Caudate nucleus (tissue), 63 donors: ENCODE measurements at places on chromosomes 1 and 21.

DNA sequence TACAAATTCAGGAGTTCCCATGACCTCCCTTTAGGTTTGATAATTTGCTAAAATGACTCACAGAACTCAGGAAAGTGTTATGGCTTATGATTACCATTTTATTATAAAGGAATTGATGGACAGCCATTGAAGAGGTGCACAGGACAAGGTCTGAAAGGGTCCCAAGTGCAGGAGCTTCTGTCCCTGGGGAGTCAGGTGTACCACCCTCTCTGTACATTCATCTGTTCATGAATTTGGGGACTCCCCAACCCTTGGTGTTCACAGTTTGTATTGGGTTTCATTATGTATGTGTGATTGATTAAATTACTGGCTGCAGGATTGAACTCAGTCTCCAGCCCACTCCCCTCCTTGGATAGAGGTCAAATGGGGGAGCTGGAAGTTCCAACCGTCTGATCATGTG, 10.8 kb upstream of the IL10RB start:
- no peak for DNase-seq

GRCh38 chr1:57041901-57042300, 76.1 kb upstream of the C8B start:
- DNase-seq: no peak

DNA sequence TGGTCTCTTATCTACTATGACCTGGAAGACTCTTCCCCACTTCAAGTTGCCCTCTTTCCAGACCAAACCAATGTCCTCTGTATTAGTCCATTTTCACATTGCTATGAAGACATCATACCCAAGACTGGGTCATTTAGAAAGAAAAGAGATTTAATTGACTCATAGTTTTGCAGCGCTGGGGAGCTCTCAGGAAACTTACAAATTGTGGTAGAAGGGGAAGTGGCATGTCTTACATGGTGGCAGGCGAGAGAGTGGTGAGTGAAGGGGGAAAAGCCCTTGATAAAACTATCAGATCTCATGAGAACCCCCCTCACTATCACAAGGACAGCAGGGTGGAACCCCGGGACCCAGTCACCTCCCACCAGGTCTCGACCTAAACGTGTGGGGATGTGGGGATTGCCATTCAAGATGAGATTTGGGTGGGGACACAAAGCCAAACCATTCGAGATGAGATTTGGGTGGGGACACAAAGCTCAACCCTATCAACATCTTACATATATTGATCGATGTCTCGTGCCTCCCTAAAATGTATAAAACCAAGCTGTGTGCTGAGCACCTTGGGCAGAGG, 14.2 kb upstream of the AGPAT3 start:
- DNase-seq: no peak

DNA sequence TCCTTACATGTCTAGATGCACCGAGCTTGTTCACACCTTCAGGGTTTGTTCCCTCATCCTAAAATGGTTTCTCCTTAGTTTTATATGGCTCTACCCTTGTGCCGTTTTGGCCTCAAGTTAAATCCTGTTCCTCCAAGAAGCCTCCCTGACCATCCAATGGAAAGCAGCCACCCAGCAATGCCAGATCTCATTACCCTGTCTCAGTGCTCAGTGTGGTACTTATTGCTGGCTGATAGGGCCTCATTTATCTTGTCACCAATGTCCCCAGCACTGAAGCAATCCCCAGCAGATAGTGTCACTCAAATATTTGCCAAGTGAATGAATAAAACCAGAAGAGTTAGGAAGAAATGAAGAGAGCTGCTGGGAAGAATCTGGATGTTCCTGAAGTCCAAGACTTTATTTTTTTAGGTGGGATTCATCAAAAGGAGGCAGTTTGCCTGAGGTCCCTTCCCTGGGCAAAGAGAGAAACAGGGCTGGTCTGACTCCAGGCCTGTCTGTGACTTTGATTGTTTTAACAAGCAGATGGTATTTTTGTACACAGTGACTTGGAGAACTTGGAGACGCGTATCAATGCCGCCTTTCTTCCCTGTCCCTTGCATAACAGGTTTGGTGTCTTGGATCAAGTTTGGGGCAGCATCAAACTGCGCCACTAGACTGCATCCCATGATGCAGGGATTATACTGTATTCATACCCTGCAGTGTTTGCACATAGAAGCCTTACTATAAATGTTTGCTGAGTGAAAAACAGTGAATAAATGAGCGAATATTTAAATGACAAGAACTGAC, 221.2 kb downstream of the DISC1 start:
- no peak for DNase-seq

GRCh38 chr1:214364386-214364785, 83.4 kb downstream of the SMYD2 start:
- no peak for DNase-seq

GRCh38 chr1:225720937-225721336, 56.7 kb upstream of the SRP9 start:
- no peak for DNase-seq

GRCh38 chr21:16587681-16588375, 858.0 kb downstream of the USP25 start:
- DNase-seq: no peak

DNA sequence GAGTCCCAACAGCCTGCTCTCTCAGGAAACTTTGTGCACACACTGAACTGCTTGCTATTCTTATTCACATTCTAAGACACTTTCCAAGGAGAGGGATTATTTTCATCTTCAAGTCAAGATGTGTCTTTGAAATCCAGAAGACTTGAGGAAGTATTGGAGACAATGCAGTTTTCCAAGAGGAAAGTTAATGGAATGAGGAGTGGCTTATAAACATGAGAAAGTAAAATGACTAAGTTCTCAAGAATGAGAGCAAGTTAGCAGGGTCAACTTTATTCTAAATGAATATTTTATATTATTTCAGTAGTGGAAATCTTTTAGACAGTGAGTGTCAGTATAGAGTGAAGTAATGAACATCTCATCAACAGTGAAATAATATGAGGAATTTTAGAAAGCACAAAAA, 1239.3 kb downstream of the MRPL39 start:
- DNase-seq: no peak

DNA sequence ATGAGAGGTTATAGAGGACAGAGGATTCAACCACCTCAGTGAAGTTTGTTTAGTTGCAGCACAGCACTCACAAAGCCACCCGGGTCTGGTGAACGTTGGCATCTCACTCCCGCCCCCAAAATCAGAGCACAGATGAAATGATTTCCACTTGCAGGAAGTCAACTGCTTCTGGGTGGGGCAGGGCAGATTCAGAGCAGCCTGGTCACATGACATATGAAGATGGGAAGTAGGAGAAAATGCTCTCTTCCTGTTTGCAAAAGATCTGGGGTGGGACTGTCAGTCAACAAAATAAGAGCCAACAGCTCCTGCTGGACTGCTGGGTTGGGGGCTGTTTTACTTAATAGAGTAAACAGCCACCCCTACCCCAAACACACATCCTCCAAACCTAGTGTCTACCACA, 43.2 kb downstream of the LRRC71 start:
- DNase-seq: no peak

DNA sequence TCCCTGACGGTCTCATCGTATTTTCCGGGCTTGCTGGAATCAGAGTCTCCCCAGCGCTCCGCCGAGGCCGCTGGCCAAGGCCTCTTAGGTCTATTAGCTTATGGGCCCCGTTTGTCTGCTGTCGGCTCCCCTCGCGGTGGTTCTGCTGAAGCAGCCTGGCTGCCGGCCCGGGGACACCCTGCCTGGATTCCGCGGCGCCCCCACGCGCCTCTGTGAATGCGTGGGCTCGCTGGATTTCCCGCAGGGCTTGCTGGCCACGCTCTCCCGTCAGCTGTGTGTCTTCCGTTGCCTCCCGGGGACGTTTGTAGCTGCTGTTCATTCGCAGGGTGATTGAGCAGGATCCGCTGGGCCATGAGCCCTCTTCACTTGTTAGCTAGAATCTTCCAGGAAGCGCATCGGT, 8.4 kb downstream of the LRRC3 start:
- no peak for DNase-seq

- DNase-seq: no peak
Measured at GRCh38 chr1:14777516-14778506, 179.3 kb downstream of the KAZN start.

DNA sequence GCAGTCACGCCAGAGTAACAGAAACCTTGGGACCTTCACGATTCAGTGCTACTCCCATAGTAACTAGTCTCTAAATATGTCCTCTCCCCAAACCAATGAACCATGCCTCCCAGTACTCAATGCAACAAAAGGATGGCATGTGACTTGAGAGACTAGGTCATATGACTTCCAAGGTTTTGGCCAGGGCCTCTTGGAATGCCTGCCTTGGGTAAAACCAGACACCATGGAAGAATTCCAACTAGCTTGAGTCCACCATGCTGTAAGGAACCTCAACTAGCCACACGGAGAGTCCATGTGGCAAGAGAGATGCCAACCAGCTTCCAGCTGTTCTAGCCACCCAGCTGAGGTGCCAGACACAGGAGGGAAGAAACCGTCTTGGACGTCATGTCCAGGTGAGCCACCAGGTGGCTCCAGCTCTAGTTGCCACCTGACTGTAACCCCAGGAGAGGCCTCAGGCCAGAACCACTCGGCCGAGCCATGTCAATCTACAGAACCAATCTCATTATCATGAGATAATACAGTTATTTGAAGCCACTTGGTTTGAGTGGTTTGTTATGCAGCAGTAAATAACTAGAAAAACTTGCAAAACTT, 115.0 kb downstream of the SYF2 start:
- no peak for DNase-seq
